CD4-positive, alpha-beta T cell treated with Interleukin-12 subunit alpha and Interleukin-12 subunit beta, for 1 hour (primary cell): ENCODE measurements at places on chromosomes 1 and 21.

DNA sequence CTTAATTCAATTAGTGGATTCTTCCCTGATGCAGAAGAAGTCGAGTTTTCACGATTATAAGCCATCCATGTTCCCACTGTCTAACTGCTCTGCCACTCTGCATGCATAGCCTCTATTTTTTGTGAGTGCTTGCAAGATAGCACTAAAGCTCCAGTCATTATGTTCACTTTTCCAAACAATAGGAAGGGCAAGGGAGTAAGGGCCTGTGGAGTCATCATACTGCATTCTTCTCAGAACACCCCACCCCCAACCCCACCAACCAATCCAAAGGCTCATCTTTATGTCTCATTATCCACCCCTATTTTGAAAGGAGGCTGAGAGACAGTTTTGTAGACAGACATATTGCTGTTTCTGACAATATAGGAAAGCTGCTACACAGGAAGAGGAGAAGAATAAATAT lies 471.7 kb upstream of the ADGRL2 start:
- no peak for DNase-seq

- no peak for DNase-seq
Measured at GRCh38 chr1:203288400-203288799, 16.9 kb upstream of the BTG2 start.

DNA sequence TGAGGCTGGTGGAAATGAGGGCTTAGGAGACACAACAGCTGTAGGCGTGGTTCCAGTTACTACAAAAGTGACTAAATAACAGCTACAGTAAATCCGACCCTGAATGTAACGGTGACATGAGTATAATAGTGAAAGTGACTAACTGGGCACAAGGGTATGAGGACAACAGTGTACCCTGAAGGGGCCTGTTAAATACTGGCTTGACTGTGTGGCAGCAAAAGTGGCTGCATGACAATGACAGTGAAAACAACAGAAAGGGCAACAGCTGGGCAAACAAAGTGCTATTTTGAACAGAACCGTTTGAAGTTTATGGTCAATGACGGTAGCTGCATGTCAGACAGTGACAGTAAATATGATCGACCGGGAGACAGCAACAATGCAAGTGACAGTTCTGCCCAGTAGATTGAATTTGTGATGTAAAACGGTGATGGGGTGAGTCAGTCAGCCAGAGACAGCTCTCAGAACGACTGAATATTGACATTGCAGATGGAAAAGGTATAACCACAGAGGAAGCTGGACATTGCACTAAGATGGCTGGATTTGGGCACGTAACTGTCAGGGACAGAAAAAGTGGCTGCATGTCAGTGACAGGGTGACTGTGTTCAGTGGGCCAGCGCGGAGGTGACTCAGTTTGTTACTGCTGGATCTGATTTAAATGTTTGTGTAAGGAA lies 1.2 kb upstream of the ZBTB40 start:
- DNase-seq: no peak

- no peak for DNase-seq
Measured at GRCh38 chr1:187999973-188000372, 1171.2 kb downstream of the PLA2G4A start.

DNA sequence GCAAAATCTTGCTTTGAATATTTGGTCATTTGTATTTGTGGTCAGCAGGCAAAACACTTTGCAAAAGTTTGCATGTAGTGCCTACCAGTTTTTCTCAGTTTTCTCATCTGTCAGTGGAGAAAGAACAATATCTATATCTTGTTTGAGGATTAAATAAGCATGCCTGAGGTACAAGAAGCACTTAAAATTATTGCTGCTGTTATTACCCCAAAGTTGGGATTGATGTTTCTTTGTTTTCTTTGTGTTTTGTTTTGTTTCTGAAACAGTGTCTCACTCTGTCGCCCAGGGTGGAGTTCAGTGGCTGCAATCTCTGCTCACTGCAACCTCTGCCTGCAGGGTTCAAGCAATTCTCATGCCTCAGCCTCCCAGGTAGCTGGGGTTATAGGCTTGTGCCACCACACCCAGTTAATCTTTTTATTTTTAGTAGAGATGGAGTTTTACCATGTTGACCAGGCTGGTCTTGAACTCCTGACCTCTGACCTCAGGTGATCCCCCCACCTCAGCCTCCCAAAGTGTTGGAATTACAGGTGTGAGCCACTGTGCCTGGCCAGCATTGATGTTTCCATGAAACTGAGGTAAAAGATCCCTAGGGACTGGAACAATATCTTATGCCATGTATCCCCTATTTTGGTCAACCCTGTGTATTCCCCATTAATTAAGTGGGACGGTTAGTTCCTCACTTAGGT lies 15.9 kb downstream of the RAP1A start:
- no peak for DNase-seq

GRCh38 chr21:43277481-43278351 lies 108.9 kb downstream of the CRYAA start:
- DNase-seq: no peak

DNA sequence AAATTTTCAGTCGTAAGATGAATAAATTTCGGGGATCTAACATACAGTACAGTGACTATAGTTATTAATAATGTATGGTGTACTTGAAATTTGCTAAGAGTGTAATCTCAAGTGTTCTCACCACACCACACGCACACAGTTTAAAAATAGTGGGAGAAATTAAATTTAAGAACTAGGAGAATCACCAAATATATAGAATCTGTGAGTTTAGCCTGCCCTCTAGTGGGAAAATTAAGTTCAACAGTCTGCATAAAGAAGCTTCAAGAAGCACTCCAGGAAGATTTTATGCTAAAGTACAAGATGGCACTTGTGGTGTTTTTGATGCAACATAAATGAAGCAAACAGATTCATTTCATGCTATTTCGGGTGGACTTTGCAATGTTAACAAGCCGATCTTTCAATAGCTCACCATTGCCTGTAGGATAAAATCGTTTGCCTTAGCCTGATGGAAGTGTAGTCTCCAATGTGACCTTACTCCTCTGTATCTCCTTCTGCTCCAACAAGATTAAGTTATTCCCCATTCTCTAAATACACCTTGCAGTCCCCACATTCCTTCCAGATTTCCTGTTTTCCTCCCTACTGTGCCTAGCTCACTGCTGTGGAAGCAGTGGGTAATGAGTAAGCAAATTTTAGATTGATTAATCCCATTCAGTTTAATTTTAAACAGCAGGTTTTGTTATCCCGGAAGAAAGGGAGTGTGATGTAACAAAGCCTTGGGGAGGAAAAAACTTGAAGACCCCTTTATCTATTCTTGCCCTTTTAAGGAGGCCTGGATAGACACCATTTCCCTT lies 8.7 kb upstream of the PIK3C2B start:
- peak; percentile 82 for DNase-seq

GRCh38 chr1:165858967-165859845 lies 31.8 kb downstream of the UCK2 start:
- DNase-seq: no peak

DNA sequence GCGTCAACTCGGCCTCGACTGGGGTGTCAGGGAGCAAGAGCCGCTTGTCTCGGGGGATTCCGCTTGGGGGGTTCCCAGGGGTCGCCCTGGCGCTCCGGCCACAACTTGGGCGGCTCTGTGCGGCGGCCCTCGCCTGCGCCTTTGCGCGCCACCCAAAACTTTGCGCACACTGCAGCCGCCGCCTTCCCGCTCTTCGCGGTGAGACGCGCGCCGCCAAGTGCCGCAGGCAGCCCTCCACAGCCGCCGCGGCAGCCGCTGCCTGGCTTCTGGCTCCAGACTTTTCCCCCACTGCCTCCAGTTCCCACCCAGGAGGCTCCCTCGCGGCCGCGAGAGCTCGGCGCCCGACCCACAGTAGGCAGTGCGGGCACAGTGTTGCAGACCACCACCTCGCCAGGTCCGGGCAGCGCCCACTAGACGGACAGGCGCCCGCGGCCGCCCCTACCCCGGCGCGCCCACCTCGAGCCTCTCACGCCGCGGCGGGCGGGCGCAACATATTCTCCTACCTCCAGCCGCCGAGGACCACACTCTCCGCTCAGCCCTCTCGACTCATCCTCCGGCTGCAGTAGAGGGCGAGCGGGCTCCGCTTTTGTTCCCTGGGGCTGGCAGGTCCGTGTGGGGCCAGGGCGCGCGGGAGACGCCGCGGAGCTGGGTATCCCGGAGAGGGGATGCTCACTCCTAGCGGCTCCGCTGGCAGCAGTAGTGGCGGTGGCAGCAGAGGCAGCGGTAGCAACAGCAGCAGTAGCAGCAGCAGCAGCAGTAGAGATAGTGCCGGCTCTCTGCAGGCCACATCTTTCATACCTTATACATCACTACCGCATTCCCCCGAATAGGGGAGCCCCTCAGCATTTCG lies 296.6 kb downstream of the OMA1 start:
- no peak for DNase-seq

- DNase-seq: no peak
Measured at GRCh38 chr1:177170756-177171535, at the start of gene BRINP2. BRINP2 (plus strand) TSS chr1:177170958; CDS start chr1:177229877, 58,919 bp downstream.

GRCh38 chr1:201261771-201262547 lies 21.3 kb upstream of the PKP1 start:
- no peak for DNase-seq

DNA sequence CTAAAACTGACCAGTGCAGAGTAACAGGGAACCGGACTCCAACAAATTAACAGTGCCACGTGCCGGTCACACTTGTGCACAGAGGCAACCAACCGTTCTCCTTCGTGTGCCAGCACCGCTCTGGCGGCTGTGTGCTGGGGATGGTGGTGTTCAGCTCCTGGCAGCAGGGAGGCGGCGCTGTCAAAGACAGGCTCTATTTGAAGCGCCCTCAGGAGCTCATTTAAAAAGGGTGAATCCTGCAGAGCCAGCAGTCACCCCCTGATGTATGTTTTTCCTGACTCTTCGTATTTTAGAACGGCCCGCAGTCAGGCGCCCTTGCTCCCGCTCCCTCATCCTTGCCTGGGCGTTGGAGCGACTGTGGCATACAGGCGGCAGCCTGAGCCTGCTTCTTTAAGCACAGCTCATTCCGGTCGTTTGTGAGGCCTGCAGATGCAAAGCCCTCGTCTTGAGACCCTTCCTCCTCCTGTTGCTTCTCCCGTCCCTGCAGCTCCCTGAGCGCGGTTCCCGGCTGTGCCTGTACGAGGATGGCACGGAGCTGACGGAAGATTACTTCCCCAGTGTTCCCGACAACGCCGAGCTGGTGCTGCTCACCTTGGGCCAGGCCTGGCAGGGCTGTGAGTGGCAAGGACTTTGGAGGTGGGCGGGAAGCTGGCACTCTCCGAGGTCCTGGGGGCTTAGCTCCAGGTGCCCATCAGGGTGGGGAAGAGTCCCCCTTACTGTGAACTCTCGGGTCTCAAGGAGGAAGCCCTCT lies 1.1 kb downstream of the DFFB start:
- no peak for DNase-seq

DNA sequence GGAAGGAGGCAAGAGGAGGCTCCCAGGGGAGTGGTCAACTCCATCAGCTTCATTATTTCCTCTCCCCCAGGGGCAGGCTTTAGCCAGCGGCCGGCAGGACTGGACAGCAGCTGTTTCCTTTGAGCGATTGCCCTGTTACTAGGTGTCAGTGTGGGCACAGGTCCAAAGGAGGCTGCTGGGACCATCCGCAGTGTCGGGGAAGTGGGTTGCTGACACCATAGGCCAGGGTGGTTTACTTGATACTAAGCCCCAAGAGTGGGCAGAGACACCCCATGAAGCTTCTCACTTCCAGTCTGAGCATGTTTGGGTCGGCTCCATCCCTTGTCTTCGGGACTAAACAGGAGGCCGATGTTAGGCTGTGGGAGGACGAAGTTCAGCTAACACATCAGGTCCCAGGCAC lies 63.6 kb downstream of the KAZN start:
- no peak for DNase-seq

DNA sequence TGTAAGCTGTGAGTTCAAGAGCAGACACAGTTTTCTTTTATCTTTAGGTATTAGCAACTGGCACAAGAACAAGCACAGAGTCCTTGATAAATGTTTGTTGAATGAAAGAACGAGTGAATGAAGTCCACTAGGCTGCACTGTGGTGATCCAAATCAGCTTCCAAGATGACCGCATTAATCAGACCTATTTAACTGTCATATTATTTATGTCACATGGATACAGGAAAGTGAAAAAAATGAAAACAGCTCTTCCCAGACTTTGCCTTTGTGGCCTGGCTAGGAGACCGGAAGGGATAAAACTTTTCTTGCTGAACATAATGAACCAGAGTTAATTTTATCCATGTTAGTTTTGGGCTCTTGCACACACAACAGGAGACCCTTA lies 261.3 kb downstream of the TNR start:
- DNase-seq: no peak

- no peak for DNase-seq
Measured at GRCh38 chr1:175463853-175464252, 271.3 kb upstream of the KIAA0040 start.

GRCh38 chr1:43722810-43723209 lies 15.5 kb downstream of the ST3GAL3 start:
- no peak for DNase-seq

DNA sequence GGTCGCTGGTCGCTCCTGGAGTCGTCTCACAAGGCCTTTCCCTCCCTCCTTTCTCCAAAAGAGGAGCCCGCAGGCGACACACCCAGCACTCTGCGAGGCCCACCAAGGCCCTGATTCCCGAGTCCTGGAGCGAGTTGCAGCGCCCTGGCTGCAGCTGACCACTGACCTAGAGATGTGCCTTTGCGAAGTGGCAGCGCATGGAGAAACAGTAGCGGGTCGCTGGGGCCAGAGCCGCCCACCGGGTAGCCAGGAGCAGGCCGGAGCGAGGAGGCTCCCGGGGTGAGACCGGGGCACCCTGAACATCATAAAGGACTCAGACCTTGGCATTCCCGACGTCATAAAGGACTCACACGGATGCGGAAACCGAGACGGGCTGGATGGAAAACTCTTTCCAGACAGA lies 10.3 kb upstream of the NBPF11 start:
- DNase-seq: no peak

GRCh38 chr1:244817415-244817894 lies 18.0 kb upstream of the COX20 start:
- DNase-seq: no peak

- DNase-seq: peak; percentile 53
Measured at GRCh38 chr1:197399755-197400521, 131.9 kb downstream of the CRB1 start.

GRCh38 chr1:218171302-218171893 lies 113.7 kb upstream of the RRP15 start:
- no peak for DNase-seq

- no peak for DNase-seq
Measured at GRCh38 chr1:35558374-35559316, 1.0 kb downstream of the NCDN start.
